ENCODE measurements at places on chromosomes 7 and 10.

DNA sequence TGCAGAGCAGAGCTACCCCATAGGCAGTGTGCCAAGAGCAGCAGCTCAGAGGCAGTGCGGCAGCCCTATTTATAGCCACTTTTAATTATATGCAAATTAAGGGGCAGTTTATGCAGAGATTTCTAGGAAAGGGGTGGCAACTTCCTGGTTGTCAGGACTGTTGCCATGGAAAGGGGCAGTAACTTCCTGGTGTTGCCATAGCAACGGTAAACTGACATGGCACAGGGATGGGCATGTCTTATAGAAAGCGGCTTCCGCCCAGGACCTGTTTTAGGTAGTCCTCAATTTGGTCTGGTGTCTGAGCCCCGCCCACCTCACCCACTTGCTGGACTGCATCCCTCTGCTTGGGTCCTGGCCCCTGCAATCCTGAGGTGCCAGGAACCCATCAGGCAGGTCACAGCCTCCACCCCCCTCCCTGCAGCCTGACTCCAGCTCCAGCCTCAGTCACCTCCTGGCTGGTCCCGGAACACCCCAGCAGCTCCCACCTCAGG is 115.8 kb downstream of the TMEM130 start:
- no peak for DNase-seq

DNA sequence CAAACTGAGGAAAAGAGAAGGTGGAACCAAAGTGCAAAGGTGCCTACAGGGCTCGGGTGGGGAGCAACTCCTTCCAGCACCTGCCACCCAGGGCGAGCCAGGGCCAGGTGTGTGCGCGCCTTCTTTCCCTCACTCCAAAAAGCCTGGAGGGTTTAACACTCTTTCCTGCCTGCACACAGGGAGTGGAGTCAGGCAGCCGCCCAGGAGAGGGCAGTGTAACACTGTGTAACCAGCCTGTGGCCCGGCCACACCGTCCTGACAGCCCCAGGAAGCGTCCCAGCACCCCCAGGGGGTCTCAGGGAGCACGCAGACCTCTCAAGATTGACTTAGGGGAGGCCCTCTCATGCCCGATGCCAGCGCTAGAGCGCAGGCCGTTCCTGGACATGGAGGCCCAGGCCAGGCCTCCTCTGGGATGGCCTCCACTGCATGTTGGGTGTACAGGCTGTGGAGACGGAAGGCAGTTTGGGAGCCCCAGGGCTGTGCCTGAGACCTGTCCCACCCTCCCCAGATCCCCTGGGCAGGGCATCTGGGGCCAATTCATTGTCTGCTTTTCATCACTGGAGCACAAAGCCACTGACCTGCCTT is 13.4 kb downstream of the BRI3 start:
- DNase-seq = no peak

GRCh38 chr7:46714904-46715303 is 793.8 kb upstream of the IGFBP3 start:
- DNase-seq = no peak

GRCh38 chr10:104328896-104329710 is 9.2 kb downstream of the ITPRIP start:
- DNase-seq = peak; percentile 39

GRCh38 chr7:148218603-148219002 is 372.0 kb upstream of the C7orf33 start:
- no peak for DNase-seq

- no peak for DNase-seq
Observed at GRCh38 chr7:95470452-95470851, 15.3 kb upstream of the ASB4 start.

GRCh38 chr7:149713061-149713730 is 60.2 kb downstream of the ZNF467 start:
- DNase-seq = no peak

GRCh38 chr10:95964756-95965155 is 57.0 kb downstream of the CC2D2B start:
- no peak for DNase-seq

- DNase-seq = no peak
Observed at GRCh38 chr7:43244232-43244631, 131.8 kb downstream of the HECW1 start.

- DNase-seq = no peak
Observed at GRCh38 chr10:34206935-34207268, 608.2 kb downstream of the PARD3 start.

GRCh38 chr7:39700932-39701331 is 77.6 kb downstream of the RALA start:
- DNase-seq = no peak

DNA sequence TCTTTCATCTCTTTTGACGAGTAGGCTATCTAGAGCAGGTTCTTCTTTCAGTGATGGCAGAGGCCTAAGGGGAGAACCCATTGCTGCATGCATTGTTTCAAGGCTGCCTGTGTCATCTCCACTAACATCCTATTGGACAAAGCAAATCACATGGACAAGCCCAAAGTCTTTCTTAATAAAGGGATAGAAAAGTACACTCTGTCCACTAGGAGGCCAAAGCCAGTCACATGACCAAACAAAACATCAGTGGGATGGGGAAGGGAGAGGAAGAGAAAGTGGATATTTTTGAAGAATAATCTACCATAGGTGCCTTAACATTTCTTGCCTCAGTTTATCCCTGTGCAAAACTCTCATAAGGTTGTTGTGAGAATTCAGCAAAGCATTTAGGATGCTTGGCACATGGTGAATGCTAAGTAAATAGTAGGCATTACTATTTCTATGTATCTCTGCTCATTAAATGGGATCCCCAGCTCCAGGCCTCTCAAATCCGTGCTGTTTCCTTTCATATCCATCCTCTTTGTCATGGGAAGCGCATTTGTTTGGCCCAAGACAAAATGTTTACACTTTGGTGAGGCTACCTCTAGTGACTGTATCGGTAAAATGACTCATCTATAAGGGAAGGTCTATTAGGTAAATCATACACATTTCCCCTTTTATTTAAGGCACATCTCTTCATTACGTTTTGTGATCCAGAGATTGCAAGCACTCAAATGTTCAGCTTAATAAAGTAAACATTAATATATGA is 16.7 kb upstream of the CADPS2 start:
- no peak for DNase-seq

GRCh38 chr10:56623064-56623463 is 262.0 kb upstream of the ZWINT start:
- no peak for DNase-seq

DNA sequence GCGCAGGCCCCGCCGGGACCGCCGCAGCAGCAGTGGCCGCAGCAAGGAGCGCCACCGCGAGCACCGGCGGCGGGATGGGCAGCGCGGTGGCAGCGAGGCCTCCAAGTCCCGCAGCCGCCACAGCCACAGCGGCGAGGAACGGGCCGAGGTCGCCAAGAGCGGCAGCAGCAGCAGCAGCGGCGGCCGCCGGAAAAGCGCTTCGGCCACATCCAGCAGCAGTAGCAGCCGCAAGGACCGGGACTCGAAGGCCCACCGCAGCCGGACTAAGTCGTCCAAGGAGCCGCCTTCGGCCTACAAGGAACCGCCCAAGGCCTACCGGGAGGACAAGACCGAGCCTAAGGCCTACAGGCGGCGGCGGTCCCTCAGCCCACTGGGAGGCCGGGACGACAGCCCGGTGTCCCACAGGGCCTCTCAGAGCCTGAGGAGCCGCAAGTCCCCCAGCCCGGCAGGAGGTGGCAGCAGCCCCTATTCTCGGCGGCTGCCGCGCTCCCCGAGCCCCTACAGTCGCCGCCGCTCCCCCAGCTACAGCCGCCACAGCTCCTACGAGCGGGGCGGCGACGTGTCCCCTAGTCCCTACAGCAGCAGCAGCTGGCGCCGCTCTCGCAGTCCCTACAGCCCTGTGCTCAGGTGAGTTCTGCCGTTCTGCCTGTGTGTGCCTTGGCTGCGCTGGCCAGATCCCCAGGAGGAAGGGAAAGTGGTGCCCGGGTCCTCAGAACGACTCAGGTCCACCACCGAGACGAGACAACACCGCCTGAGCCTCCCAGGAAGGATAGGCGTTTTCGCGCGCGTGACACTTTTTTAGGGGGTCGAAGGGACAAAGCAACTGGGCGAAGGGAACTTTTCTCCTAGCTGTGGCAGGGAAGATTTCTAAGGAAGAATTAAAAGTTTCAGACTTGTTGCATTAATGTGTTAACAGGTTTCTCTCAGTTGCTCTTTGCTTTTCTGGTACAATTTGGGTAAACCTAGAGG is 1.5 kb downstream of the CDK13 start:
- peak; percentile 46 for DNase-seq

DNA sequence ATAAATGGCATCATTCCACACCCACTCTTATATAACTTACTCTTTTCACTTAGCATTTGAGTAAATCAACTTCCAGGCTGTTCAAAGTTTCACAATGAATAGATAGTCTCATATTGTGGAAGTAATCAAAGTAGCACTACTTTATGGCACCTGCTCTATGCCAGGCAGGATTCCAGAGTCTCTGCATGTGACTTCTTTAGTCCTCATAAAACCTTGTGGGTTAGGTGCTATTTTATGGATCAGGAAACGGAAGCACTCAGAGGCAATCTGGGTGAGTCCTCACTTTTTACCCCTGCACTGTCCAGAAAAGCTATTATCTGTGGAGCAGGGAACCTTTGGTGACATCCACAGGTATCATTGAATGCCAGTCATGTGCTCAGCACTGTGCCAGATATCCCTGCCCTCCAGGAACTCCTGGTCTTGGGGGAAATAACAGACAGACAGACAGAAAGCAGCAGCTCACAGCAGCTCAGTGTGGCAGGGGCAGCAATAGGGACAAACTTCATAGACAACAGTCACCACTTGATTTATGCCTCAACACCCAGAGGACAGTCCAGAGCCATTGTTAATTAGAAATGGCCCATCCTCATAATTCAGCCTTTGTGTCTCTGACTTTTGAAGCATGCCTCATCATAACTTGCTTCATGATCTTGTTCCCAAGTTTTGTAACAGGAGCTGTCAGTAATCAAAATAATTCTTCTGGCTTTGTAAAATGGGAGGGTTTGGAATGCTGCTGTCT is 160.6 kb downstream of the SEC23IP start:
- DNase-seq = no peak

DNA sequence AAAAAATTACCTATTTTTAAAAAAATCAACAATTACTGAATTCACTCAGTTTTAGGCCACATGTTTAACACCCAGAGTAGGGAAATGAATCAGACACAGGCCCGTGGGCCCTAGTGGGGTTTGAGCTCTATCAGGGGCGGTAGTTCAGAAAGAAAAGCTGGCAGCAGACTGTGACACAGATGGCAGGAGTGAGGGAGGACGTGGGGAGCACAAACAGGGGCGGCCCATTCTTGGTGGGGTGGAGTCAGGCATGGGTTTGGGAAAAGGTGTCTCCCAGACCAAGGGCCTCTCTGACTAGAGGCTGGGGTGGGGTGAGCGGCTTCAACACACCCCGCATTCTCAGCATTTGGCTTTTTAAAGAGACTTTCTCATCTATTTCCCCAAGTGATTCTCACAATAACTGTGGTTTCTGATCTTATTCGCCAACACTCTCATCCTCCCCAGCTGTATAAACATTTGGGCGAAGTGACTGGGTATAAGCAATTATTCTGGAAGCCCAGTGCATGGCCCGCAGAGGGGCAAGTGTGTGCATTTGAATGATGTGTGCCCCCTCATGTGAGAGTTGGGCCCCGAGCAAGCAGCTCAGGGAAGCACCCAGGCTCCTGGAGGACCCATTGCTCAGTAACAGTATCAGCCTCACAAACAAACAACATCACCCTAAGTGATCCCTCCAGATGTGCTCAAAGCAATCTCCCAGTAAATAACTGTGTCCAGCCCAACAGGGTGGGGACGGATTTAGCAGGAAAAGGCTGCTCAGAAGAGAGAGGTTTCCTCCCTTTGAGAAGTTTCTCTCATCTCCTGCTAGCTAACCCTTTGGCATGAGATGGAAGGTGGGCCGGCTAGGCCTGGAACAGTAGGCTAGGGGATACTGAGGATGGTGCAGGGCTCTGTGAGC is 437.6 kb upstream of the ZMIZ1 start:
- DNase-seq = no peak

GRCh38 chr10:62037890-62038608 is 136.6 kb downstream of the ARID5B start:
- DNase-seq = no peak

DNA sequence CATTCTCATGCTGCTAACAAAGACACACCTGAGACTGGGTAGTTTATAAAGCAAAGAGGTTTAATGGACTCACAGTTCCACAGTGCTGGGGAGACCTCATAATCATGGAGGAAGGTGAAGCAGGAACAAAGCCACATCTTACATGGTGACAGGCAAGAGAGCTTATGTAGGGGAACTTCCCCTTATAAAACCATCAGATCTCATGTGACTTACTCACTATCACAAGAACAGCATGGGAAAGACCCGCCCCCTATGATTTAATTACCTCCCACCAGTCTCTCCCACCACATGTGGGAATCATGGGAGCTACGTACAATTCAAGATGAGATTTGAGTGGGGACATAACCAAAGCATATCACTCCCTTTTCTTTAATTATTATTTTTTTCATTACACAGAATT is 16.6 kb downstream of the COL28A1 start:
- DNase-seq = no peak

DNA sequence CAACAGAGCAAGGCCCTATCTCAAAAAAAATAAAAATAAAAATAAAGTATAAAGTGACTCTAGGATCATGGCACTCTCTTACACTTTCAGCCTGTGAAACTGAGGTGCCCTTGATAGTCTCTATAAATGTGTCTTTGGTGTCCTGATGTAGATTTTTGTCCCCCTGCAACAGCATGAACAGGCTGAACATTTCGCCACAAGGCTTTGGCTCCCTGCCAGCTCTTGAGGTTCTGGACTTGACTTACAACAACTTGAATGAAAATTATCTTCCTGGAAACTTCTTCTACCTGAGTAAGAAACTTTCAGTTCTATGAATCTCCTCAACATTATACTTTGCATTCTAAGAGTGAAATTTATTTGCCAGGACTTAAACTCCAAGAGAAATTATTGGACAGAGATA is 48.1 kb upstream of the BMS1 start:
- no peak for DNase-seq

- no peak for DNase-seq
Observed at GRCh38 chr7:158727690-158728089, 23.1 kb upstream of the NCAPG2 start.

- DNase-seq = no peak
Observed at GRCh38 chr10:117677890-117678500, 135.4 kb downstream of the EMX2 start.

- DNase-seq = no peak
Observed at GRCh38 chr10:86706401-86706841, 38.1 kb downstream of the LDB3 start.

DNA sequence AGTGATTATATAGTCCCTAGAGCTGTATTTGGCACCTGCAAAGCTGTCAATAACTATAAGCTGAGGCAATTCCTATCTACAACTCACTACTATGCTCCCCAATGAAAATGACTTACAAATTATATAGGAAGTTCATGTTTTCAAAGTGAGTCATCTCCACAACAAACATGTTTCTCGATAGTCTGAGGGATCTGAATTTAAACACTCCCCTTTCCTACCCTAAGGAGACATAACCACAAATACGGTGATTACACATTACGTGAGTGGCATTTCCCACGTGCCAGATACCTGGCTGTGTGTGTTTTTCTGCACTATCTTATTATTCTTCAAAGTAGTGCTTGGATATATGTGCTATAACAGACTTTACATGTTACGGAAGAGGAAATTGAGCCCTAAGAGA is 122.5 kb upstream of the C1QL3 start:
- DNase-seq = no peak
